ENCODE measurements at places on chromosomes 1 and 21. TPM values are rescaled to one million over a fixed set of nuclear protein-coding genes. Genes with fewer than 3 reads are reported as not detected.

LCE6A gene
- not detected for total RNA-seq

HPDL gene
- total RNA-seq = 19.8 TPM

GJA5 gene
- total RNA-seq = not detected

FALEC gene
- total RNA-seq = 0.66 TPM

ZP4 gene
- total RNA-seq = not detected

ARHGAP29 gene
- not detected for total RNA-seq

GBP6 gene
- total RNA-seq = 0.31 TPM

KLF18 gene
- total RNA-seq = not detected

ZMPSTE24 gene
- 34.7 TPM for total RNA-seq

SAMD11 gene
- not detected for total RNA-seq

PDIK1L gene
- 12.9 TPM for total RNA-seq

AZIN2 gene
- 1.2 TPM for total RNA-seq

TP73 gene
- total RNA-seq = 0.39 TPM

CYP4A22 gene
- not detected for total RNA-seq

HTR1D gene
- not detected for total RNA-seq

NUAK2 gene
- total RNA-seq = 6.8 TPM

TRIM45 gene
- 1.5 TPM for total RNA-seq

CFAP45 gene
- 1.2 TPM for total RNA-seq

ERRFI1 gene
- total RNA-seq = 2.3 TPM

SNRNP40 gene
- total RNA-seq = 103 TPM

LCA5L gene
- total RNA-seq = not detected

TNNT2 gene
- total RNA-seq = not detected

CRYAA gene
- total RNA-seq = not detected

TRIM67 gene
- 0.02 TPM for total RNA-seq

MR1 gene
- total RNA-seq = 13.5 TPM

OR2T1 gene
- total RNA-seq = not detected

OR2G6 gene
- not detected for total RNA-seq

ADAMTS5 gene
- total RNA-seq = not detected

KLHDC9 gene
- 2.2 TPM for total RNA-seq

NOS1AP gene
- 0.18 TPM for total RNA-seq

TAS1R1 gene
- not detected for total RNA-seq

TNFRSF8 gene
- 41.5 TPM for total RNA-seq

FOXO6 gene
- not detected for total RNA-seq

SLC2A5 gene
- not detected for total RNA-seq

CFAP57 gene
- 0.37 TPM for total RNA-seq

CD1E gene
- total RNA-seq = not detected

RIIAD1 gene
- total RNA-seq = not detected

FNDC5 gene
- not detected for total RNA-seq

METTL13 gene
- total RNA-seq = 53.0 TPM

PLPP3 gene
- total RNA-seq = not detected

PSMG1 gene
- 62.1 TPM for total RNA-seq

CRP gene
- total RNA-seq = not detected

VWA5B1 gene
- total RNA-seq = 0.10 TPM

OR2T11 gene
- total RNA-seq = not detected

SH3D21 gene
- 47.1 TPM for total RNA-seq

ZNF648 gene
- total RNA-seq = not detected

MFN2 gene
- 62.3 TPM for total RNA-seq

CERS2 gene
- total RNA-seq = 134 TPM

WDR47 gene
- 7.9 TPM for total RNA-seq

MPZ gene
- 6.4 TPM for total RNA-seq

PIGR gene
- total RNA-seq = not detected

LRRC38 gene
- total RNA-seq = not detected

FOXD2 gene
- 0.18 TPM for total RNA-seq

UBXN11 gene
- 25.8 TPM for total RNA-seq

FAM78B gene
- not detected for total RNA-seq

TMEM54 gene
- total RNA-seq = 1.6 TPM

EXO1 gene
- total RNA-seq = 49.3 TPM

Measured in activated naive CD4-positive, alpha-beta T cell treated with anti-CD3 and anti-CD28 coated beads, Interleukin-2, amount 50 U/mL, for 72 hours (primary cell).